Neural crest cell (in vitro differentiated cells): ENCODE measurements at places on chromosomes 6 and 20.

DNA sequence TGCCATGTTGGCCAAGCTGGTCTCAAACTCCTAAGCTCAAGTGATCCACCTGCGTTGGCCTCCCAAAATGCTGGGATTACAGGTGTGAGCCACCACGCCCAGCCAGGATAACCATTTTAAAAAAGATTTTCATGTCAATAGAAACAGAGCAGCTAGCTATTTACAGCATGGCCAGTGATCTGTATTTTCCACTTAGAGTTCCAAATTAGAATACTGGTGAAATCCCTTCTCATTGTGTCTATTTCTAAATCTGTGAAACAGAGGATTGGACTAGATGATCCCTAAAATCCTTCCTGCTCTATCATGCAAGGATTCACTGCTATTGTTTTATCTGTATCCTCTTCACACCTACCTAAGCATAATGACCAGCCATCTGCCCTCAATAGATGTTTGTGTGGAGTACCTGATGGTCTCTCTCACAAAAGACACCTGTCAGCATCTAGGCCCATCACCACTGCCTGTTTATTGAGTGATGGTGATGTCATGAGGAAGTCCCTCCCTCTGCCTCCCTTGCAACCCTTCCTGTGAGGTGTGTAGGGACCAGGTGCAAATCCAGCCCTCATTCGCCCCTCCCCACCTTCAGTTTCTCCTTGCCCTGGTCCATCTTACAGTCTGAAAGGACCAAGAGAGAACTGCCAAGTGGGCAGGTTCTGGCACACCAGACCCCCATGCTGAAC, 26.5 kb upstream of the SMIM29 start:
- no peak for DNase-seq

- DNase-seq = no peak
Observed at GRCh38 chr20:59291740-59292383, 8.5 kb upstream of the EDN3 start.

DNA sequence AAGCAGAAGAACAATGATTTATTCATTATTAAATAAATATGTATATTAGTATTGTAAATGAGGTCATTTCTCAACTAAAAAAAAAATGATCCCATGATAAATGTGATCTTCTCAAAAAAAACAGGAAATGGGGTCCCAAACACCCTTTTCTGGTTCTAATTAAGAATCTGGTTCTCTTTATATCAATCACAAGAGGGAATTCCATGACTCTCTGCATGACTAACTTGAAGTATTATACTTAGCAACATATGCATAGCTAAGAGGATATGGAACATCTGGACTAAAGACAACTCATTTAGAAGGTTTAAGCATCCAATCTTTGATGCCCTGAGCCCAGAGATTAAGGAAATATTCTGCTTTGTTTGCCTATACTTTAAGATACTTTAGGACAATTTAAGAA, 89.7 kb upstream of the EMILIN3 start:
- no peak for DNase-seq

DNA sequence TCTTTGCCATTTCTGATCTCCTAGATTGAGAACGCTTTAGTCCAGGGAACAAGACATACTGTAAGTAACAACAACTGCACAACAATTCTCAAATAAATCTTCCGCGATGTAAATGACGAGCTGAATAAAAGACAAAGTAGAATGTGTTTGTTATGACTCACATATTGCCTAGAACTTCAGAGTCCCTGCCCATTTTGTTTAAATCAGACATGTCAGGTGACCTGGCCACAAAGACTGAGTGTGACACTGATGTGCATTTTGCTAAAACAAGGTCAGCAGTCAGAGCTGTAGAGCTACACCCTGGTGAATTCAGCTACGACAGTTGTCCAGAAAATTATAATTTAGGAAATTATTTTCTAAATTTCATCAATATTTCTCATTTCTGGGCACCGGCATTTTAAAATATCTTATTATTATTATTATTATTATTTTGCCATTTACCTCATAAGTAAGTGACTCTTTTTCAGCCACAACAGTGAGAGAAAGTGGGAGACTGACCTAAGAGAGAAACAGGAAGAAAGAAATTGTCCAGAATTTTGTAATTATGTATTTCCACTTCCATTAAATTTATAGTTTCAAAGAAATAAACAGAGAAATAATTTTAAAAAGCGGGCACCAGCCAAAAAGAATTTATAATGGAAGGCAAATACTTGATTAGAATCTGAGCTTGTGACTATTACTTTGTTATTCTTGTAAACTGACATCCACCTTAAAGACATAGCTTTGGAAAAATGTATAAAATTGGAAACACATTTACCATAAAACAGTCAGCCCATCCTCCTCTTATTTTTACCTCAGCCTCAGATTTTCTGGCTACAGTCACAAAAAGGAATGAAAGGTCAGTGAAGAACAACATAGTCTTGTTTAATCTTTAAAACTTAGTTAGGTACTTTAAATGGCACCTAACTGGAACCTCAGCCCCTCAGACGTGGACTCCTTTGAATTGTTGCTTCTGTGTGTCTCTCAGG, 157.0 kb upstream of the CITED2 start:
- no peak for DNase-seq

DNA sequence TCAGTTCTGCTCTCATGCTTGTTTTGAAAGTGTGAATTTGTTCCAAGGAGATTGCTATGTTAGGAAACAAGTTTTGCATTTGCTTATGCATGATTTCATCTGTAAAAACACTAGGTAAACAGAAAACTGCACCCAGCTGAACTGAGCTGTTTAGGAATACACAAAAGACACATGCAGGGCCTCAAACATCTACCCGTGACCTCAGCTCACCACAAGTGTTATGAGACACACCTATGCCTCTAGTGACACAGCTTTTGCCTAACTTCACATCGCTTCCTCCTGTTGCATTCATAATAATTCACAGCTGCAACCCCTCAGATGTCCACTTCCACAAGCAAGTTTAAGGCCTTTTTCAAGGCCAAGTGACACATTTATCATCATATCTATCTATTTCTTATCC, 98.0 kb upstream of the SLC24A3 start:
- no peak for DNase-seq

DNA sequence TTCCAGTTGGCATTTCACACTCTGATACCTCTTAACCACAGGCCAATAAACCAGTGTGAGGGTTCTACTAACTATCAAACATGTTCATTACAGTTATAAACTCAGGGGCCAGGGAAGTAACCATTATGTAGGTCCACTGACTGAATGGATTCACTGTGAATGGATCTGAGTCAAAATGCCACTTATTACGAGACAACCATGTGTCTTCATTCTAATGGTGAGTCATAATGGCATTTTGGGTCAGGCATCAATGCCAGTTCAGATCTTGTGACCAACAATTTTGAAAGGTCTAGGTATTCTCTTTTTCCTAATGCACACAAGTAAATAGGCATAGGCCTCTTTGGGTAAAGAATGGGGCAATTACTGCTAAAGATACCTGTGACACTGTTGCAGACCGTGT, 112.2 kb upstream of the HEY2 start:
- DNase-seq = no peak

- no peak for DNase-seq
Observed at GRCh38 chr6:167407239-167408064, 82.6 kb downstream of the TTLL2 start.

- DNase-seq = no peak
Observed at GRCh38 chr6:159729598-159730331, 2.5 kb downstream of the WTAP start.

GRCh38 chr6:167993169-167993568, 4.3 kb upstream of the KIF25 start:
- no peak for DNase-seq

- DNase-seq = no peak
Observed at GRCh38 chr6:26200918-26201721, 113.9 kb downstream of the HFE start.

- DNase-seq = no peak
Observed at GRCh38 chr6:51531623-51532022, 555.8 kb downstream of the PKHD1 start.

DNA sequence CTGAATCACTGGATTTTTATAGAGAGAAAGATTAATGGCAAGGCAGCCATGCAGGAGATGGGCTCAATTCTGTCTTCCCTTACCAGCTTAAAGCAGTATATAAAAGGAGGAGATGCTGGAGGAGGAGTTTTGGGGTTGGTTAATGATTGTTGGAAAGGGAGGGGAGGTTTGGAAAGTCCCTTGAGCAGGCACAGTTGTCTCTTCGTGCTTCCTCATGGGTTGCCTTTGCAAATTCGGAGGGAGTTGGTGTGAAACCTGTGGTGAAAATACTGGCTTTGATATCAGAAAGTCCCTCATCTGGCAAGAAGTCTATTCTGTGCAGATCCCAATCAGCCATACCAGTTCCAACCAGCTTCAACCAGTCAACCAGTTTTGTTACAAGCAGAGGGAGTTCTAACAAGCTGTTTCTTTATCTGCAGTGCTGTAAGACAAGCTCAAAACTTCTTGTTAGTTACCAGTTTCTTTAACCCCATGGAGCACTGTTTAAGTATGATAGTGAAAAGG, 107.0 kb downstream of the HIVEP1 start:
- DNase-seq = no peak

GRCh38 chr20:6381887-6382286, 259.1 kb upstream of the FERMT1 start:
- no peak for DNase-seq

DNA sequence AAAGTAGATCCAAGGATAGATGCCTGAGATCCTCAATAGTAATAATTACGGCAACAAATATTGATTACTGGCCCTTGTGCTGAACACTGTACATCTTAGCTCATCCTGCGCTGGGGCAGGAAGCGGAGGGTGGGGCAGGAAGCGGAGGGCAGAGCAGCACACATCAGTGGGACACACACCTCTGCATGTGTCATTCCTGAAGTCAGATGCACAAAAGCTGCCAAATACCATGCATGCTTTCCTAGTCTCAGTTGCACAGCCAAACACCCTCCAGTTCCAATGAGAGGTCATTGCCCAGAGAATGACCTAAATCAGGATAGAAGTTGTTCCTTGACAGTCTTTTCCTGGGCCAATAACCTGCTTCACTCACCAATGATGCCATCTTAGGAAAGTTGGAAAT, 74.4 kb upstream of the FOXC1 start:
- no peak for DNase-seq

DNA sequence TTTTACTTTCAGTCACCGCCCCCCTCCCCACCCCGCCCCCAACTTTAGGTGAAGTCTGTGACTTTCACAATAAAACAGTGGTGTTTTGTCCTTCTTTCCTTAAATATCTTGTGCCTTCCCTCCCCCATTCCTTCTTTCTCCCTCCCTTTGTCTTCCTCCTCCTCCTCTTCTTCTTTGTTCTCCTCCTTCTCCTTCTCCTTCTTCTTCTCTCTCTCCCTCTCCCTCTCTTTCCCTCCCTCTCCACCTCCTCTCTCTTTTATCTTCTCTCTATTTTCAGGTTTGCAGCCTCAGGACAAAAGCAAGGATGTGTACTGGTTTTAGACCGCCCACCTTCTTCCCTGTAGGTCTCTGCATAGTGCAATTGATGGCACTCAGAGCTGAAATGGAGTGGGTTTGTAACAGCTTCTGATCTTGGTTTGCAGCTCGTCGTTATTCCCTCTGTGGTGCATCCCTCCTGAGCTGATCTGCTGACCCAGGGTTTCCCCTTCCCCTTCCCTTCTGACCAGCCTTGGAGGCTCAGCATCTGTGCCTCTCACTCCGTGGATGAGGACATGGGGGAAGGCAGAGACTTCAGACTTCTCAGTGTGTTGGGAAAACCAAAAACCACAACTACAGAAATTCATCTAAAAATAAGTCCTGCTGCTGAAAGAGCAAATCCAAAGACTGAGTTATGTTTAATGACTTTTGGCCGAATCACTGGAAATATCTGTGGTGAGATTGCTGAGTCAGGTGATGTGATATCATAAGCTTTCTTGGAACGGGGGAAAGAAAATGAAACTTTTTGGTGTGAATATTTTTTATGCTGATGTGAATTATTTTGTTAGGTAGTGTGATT, 6.9 kb downstream of the VGLL2 start:
- DNase-seq = no peak

- DNase-seq = no peak
Observed at GRCh38 chr6:63795006-63795405, 159.4 kb downstream of the PHF3 start.

GRCh38 chr6:75117701-75118100, 88.2 kb downstream of the COL12A1 start:
- no peak for DNase-seq

GRCh38 chr20:819680-820322, 13.7 kb upstream of the FAM110A start:
- DNase-seq = no peak

GRCh38 chr6:22361576-22361975, 64.7 kb upstream of the PRL start:
- no peak for DNase-seq

DNA sequence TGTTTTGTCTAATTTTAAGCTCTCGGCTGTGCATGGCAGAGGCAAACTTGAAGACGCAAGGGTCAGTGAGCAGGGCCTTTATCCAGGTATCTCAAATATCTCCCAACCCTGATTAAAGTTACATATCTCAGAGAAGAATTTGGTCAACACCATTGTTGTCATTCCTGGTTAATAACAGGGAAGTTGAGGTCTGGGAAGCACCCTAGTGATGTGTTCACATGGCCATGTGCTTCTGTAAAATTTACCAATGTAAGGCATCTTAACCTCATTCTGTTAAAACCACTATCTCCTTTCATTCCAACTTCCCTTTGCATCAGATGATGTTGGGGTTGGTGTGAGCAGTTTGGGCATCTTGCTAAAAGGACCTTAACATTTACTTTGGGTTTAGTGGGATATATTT, 4.0 kb upstream of the FAM110A start:
- DNase-seq = no peak

- no peak for DNase-seq
Observed at GRCh38 chr20:1178103-1178502, 6.7 kb downstream of the TMEM74B start.

DNA sequence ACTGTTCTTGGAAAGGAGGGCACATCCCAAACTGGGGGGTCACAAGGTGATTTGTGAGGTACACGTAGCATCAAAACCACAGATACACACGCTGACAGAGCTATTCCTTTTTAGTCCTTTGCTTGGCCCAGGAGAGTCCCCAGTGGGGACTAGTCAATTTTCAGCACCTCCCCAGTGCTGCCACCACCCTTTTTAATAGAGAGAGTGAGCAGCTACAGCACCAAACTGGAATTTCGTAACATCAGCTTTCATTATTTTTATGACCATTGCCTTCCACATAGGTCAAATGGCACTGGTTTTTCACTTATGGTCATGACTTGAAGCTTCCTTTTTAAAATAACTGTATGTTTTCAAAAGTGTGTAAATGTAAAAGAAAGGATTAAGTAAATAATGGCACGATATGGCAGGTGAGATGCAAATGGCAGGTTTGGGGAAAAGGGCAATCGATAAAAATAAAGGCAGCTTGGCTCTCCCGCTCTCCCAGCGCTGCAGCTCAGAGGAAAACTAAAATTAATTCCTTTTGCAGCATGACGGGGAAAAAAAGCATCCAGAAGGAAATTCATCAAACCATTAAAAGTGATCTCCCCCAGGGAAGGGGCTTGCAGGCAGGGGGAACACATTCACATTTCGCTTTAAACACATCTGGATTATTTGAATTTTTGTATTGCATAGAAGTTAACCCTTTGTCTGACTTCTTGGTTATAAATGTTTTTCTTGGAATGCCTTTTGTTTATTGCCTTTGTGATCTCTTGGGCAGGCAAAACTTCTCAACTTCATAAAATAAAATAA, 95.2 kb downstream of the ANKRD60 start:
- no peak for DNase-seq
